ENCODE measurements at places on chromosomes 5 and 9.

GRCh38 chr5:10973316-10973715 lies 212.3 kb upstream of the DAP start:
- no peak for DNase-seq

GRCh38 chr5:155082401-155082800 lies 68.8 kb downstream of the KIF4B start:
- peak; percentile 91 for DNase-seq

DNA sequence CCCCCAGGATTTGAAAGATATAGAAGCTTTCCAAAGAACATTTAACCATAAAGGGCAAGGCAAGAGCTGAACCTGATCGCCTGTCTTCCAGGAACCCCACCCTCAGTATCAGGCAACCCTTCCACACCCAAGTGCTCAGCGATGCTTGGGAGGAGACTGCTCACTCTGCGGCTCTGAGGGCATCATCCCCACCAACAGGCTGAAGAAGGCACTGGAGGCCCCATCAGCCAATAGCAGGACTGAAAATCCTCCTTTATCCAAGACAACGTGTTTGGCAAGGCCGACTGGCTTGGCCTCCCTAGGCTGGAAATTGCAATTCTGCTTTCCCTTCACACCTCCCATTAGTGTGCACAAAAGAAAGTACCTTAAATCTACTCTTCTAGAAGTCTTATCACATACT lies 1.4 kb upstream of the PPP2CA start:
- peak; percentile 43 for DNase-seq

DNA sequence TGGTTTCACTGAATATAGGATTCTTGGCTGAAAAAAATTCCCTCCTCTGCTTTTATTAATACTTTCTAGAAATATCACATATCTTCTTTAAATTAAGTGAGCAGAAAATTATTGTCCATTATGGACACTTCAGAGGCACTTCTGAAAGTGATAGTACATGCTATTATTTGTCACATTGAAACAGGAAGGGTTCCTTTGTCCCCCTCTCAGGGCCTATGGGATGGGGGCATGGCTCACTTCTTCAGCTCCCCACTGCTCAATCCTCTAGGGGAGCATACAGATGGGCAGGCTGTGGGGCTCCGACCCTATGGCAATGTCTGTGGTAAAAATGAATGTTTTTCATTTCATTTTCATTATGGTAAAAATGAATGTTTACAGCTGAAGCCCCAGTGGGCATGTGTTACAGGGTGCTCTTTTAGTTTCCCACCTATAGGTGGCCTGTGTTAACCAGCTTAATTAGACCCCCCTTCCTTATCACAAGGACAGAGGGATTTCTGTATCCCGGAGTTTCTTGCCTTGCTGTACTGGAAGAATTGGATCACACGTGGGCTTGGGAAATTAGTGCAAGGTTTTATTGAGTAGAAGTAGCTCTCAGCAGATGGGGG lies 1225.2 kb downstream of the PTPRD start:
- no peak for DNase-seq

DNA sequence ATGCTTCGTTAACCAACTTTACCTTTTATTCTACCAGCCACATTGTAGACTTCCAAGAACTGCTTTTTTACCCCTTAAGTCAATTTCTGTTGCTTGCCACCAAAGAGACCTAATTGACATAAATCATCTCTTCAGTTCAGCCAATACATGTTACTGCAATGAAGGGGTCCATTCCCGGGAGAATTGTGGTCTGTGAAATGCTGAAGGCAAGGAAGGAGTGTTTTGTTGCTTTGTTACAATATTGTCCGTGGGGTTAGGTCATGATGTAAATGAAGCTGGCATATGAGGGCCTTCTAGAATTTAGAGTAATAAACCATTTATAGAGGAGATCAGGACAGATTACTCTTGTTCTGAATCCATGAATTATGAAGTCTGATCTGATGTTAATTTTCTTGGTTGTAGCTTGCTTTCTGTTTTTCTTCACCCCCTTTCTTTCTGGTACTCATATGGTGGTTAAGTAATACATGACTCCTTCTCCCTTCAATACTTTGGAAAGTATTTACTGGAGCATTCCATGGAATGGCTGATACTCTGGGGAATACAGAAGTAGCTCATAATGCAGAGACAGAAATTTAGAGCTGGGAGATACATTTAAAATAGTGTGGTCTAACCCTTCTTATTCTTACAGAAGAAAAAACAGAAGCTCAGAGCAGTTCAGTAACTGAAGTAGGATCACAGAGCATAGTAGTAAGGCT lies 297.0 kb upstream of the CLINT1 start:
- no peak for DNase-seq

DNA sequence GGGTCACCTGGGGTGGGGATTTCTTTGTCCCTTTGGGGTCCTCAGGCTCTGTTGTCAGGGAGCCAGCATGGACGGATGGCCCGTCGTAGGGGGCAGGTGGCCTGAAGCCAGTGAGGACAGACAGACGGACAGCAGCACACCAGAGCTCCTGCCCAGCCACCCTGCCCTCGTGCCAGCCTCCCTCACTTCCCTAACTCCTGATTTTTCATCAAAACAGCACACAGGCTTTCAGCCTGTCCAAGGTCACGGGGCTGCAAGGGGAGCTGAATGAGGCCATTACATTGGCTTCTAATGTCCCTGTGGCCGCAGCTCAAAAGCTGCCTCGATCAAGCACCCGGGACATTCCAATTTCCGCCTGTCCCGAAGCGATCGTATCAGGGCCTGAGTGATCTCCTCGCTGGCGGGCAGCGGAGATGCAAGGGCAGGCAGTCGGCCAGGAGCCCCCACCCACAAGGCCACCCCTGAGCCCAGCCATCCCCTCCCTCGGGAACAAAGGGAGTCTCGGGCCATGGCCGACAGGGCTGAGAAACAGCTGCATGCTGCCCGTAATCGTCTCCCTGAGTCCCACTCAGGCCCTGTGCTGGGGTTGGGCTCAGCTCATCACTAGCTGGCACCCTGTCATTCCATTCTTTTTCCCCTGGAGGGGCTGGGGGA lies 50.5 kb upstream of the RNU6ATAC start:
- DNase-seq = no peak

- DNase-seq = peak; percentile 90
Measured at GRCh38 chr9:94097788-94098414, 13.6 kb downstream of the PTPDC1 start.

GRCh38 chr9:125142560-125143376 lies 560 bp downstream of the SCAI start:
- DNase-seq = no peak

- DNase-seq = no peak
Measured at GRCh38 chr5:142806841-142807267, 36.7 kb downstream of the ARHGAP26 start.

DNA sequence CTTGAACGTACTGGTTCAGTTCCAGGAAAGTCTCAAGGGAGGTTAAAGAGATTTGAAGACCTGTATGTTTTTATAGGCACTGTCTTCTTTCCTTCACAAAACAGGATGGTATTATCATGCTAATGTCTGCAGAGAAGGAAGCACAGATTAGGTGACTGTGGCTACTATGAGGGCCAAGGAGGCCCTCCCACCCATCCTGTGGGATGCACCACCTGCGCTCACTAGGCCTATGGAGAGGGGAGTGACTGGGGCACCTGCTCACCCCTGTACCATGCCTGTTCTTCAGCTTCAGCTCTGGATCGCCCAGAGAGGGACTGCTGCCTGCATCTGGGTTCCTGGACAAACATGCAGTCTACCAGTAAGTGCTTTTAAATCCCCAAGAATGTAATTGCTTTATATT lies 469.4 kb downstream of the CCDC171 start:
- DNase-seq = no peak

DNA sequence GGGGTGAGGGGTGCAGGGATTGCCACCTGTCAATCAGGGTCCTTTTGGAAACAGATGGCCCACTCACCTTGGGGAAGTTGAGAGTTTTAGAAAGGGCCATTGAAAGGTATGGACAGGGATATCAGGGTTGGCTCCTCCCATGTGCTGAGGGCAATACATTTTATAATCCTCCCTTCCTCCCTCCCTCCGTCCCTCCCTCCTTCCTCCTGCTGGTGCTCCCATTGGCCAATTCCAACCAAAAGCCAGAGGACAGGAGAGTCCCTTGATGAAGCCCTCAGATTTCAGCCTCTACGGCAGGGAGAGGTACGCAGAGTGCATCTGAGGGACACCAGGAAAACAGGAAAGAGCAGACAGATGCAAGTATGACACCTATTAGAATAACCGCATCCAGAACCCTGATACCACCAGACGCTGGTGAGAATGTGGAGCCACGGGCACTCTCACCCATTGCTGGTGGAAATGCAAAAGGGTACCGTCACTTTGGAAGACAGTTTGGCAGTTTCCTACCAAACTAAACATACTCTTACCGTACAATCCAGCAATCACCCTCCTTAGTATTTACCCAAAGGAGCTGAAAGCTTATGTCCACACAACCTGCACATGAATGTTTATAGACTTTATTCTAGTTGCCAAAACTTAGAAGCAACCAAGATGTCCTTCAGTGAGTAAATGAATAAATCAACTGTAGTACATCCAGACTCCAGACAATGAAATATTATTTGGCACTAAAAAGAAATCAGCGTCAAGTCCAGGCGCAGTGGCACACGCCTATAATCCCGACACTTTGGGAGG lies 58.2 kb upstream of the OTULINL start:
- DNase-seq = no peak

DNA sequence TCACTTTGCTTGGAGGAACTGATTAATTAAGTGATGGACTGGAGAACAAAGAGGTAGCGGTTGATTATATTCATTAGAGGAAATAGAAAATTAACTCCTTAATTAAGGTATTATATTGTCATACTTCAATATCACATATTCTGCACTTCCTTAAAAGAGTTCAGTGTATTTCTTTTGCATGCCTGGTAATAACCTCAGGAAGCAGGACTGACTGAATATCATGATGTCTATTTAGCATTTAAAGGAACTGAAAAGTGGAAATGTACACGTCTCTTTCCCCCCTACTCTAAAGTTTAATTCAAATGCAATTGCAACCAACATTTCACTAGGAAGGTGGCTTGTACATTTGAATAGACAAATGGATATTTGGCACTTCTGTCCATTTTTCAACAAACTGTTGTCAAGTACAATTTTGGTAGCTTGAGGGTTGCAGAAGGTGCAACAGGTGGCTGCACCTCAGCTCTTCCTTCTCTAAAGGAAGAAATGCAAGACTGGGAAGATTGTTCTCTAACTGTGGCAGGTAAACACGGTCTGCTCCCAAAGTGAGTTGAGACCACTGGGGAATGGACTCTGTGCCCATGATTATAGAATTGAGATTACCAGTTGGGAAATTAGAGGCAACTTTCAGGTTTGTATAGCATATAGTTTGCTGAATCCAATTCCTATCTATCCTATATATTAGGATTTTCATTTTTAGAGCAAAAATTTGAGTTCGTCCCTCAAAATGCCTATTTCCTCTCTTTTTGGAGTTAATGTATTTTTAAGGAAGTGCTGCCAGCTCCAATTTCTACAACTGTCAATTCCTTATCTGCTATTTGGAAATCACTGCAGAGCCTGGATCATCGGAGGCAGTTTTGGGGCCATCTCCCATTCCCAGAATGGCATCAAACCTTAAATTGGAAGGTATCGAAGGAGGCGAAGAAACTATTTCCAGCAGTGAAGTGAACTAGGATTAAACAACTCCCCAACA lies 98.9 kb upstream of the TAF11L2 start:
- DNase-seq = no peak

DNA sequence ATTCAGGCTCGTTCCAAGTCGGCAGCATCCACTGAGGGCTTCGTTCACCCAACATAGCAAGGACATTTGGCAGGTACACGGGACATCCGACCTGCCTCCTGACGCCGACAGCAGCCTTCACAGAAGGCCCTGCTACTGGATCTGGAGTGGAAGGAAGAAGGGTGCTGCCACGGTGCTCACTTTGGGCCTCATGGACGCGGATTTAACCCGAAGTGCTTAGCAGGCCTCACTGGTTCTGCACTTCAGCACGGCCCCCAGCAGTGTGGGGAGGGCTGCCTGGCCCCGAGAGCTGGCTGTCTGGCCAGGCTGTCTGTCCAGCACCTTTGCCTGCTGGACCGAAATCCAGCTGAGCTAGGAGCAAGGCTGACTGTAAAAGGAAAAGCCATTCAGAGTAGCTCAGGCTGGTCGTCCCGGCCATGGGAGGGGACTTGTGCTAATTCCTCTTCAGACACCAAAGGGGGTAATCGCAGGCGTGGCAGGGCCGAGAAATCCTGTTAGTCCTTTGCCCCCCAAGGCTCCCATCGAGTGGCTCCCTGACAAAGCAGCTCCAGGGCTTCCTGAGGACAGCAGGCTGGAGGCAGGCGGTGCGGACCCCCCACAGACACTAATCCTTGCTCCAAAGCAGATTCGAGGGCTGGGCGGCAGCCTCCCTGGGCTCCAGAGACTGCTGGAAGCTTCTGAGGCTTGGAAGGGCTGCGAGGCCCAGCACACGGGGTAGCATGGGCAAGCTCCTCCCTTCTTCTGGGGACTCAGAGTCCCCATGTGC lies 11.1 kb upstream of the RXRA start:
- DNase-seq = no peak

DNA sequence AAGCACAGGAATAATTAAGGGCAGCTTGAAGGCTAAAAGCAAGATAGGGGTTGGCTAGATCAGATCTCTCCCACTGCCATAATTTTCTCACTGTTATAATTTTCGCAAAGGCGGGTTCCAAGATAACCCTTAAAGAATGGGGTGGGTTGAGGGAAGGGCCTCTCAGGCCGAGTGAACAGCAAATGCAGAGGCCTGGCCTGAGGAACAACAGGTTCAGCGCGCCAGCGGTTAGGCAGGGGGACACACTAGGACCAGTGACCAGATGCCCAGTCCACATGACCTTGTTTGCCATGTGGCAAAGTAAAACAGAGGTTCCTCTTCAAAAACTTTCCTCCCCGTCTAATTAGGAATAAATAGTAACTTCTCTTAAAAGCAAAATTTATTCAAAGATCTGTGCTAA lies 1.2 kb upstream of the PHAX start:
- DNase-seq = no peak

- DNase-seq = peak; percentile 92
Measured at GRCh38 chr5:1515921-1516571, 7.7 kb downstream of the LPCAT1 start.

GRCh38 chr9:107983181-107983603 lies 493.6 kb upstream of the KLF4 start:
- peak; percentile 74 for DNase-seq

DNA sequence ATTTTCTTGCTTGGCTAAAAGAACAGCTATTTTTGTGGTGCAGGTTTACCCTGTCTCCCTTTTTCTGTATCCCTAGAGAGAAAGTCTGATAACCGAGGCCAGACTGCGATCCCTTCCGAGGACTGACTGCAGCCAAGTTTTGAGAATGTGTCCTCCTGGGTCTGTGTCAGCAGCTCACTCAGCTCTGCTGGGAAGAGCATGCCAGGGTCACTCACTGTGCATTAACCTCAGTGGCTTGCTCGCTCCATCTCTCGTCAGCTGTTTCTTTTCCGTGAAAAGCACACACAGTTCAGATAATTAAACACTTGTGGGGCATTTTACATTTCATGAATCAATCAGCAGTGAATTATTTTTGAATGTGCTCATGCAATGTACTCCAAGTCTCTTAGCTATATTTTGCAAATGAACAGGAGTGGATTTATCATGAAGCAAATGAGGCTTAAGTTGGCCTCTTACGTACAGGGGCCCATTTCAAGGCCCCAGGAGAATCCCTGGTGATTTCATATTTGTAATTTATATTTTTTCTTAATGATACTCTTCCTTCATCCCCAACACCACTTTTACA lies 252.1 kb downstream of the SMARCA2 start:
- DNase-seq = no peak
